ENCODE measurements at places on chromosomes 3 and 15.

DNA sequence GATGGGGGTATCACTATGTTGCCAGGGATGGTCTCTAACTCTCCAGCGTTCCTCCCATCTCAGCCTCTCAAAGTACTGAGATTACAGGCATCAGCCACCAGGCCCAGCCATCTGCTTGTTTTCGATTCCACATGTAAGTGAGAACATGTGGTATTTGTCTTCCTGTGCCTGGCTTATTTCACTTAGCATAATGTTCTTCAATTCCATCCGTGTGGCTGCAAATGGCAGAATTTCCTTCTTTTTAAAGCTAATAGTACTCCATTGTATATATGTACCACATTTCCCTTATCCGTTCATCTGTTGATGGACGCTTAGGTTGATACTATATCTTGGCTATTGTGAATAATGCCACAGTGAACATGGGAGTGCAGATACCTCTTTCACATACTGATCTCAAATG is 70.6 kb downstream of the ASB7 start:
- no peak for DNase-seq

GRCh38 chr3:56917361-56918110 is 115.8 kb upstream of the ARHGEF3 start:
- DNase-seq = no peak

DNA sequence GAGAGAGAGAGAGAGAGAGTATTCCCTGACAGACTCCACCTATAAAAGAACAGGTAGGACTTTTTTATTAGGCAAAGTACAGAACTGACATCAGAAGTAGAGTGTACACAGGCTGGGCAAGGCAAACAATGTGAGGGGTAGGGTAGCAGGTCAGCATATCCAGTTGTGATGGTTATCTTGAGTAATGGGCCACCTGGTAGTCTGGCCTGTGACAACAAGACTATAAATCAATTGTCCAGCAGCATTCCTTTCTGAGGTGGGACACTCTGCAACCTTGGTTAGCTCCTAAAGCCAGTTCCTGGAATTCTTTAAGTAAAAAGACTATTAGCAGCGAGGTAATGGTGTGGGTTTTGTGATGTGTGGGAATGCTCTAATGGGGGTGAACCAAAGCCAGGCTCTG is 14.9 kb upstream of the TMCC1 start:
- no peak for DNase-seq

DNA sequence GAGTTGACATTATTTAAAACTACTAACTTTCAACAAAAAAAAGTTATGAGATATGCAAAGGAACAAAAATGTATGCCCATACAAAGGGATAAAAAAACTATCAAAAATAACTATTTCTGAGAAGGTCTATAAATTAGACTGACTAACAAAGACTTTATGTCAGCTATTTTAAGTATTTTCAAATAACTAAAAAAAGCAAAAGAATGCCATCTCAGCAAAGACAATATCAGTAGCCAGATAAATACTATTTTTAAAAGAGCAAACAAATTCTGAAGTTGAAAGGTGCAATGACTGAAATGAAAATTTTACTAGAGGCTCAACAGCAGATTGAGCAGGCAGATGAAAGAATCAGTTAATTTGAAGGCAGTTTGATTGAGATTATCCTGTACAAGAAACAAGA is 3.6 kb upstream of the STRIT1 start:
- no peak for DNase-seq

GRCh38 chr3:56761023-56761422 is 40.7 kb downstream of the ARHGEF3 start:
- DNase-seq = no peak

DNA sequence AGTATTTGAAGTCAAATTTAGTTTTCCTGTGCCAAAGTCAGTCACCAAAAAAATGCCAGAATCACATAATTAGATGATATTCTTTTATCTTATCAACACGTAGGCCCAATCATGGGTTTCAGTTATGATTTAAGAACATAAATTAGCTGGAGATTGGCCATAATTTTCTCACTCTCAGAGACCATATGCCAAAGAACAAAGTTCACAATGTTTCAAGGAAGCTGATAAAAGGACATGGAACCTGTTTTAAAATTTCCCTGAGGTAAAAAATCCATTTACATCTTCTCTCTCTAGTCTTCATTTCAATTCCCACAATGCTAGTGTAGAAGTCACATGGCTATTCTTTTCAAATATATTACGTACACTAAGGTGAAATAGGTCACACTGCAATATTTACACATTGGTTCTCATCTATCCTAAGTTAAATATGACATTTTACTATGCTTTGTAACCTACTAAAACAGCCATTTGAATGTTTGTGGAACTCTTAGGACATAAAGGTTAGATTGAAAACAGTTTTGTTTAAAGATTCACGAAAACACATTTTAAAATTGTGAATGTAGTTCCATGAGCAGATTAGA is 42.7 kb upstream of the DCUN1D1 start:
- DNase-seq = no peak

- no peak for DNase-seq
Measured at GRCh38 chr3:15050405-15051092, 14.6 kb downstream of the MRPS25 start.

GRCh38 chr3:133663569-133664313 is 2.0 kb upstream of the TOPBP1 start:
- no peak for DNase-seq

- no peak for DNase-seq
Measured at GRCh38 chr3:98763076-98763475, at the start of gene ST3GAL6. Gene ST3GAL6 (plus strand): TSS chr3:98763340. CDS start chr3:98768441, 5,101 bp downstream.

GRCh38 chr15:39381517-39381916 is 199.4 kb upstream of the THBS1 start:
- no peak for DNase-seq
